Fibroblast of pulmonary artery (primary cell): ENCODE measurements at places on chromosomes 11 and 22.

DNA sequence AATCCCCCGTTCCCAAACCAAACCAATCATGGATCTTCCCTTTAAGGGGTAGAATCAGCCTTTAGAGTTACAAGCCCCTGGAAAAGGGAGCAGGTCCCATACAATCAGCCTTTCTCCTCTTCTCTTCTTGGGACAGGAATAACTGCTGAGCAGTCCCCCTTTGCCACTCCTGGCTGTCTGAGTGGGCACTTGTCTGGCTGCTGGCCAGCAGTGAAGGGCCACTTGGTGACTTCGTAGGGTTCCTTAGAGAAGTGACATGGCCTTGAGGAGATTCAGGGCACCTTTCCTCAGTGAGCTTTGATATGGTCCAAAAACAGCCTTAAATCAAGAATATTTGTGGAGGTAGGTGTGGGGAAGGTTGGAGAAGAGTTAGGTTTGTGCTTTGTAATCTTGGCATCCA lies 53.5 kb upstream of the HORMAD2 start:
- DNase-seq = no peak

DNA sequence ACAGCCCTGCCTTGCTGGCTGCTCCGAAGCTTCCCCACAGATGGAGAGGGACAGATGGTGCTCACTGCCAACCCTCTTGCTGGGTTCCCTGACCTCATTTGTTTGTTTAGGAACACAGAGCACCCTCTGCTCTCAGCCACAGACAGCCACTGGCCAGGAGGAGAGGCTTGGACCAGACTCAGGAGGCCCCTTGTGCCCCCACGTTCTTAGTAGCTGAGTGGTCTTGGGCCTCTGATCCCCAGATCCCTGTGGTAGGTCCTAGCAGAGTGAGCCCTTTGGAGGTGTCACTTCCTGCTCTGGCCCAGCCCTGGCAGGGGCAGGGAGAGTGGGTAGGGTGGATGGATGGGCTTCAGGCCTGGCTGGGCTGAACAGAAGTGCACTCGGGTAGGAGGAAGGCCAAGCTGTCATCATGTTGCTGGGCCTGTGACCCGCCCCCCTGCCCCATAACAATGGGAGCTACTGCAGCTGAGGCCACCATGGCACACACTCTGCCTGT lies 84.0 kb downstream of the DHCR7 start:
- no peak for DNase-seq

DNA sequence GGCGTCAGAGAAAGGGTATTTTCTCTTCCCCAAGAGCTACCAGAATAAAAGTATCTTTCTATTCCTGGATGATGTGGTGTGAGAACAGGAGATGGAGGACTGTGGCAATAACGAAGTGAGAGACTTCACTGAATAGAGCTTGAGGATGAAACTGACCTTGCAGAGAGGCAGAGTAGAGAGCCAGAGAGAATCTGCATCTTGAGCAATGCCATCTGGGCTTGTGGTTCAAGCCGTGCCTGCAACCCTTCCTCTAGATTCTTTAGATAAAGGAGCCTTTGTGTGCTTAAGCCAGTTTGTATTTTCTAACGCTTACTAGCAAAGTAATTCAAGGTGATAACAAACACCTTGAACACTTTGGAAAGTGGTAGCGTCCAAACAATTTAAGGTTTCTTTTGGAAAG lies 2.2 kb downstream of the ME3 start:
- DNase-seq = peak; percentile 56

GRCh38 chr11:69200331-69201065 lies 44.8 kb downstream of the SMIM38 start:
- no peak for DNase-seq

DNA sequence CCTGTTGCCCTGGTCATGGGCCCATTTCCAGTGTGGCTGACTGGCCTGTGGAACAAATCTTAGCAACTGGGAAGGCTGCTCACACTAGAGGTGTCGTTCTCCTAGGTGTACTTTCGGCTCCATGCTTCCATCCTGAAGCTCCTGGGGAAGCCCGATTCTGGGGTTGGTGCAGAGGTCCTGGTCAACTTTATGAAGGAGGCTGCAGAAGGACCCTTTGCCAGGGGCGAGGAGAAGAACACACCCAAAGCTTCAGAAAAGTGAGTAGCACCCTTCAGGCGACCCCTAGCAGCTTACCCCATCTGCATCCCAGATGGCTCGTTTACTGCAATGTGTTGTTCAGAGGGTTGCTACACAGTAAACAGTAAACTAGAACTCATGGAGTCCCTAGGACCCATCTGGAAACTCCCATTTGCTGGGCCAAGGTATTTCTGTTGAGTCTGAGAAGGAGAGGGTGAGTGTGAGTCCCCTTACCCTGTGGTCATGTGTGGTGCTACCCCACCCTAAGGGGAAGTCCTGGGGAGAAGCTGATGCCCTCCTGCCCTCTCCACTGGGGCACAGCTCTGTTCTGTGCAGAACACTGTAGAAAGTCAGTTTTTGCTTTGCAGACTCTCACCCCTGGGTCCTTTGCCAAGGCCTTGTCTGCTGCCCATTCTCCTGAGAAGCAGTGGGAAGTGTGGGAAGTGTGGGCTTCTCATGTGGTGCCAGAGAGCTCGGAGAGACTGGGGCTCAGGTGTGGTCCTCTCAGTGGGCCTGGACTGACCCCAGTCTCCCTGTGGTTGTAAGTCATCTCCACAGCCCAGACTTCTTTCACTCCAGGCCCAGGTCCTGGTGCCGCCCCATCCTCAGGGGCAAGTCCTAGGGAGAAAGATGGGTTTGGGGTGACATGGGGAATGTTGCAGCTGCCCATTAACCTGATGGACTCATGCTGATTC lies 85.0 kb downstream of the CABIN1 start:
- no peak for DNase-seq

- DNase-seq = no peak
These were observed 47.9 kb downstream of the AHNAK start for GRCh38 chr11:62498492-62499286.

- DNase-seq = no peak
These were observed 71.5 kb upstream of the BID start for GRCh38 chr22:17845790-17846189.

DNA sequence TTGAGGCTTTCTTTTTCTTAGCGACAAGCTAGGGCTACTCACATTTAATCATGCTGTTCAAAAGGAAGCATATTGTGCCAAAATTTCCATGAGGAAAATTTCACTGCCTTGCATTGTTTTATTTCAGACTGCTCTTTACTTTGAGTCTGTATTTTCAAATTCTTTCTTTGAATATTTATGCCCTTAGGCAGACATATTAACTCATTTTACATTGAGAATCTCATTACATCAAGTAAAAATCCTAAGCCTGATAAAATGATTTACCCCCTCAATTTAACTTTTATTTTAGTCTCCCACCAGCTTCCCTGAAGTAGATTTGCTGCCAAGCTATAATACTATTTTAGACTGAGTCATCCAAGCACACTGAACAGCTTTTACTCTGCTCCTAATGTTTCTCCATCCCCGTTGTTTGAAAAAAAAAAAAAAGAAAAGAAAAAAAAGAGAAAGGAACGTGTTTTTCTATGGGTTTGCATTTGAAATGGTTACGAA lies 189.3 kb upstream of the MTMR2 start:
- peak; percentile 75 for DNase-seq

- peak; percentile 85 for DNase-seq
These were observed 5.2 kb upstream of the RAB3IL1 start for GRCh38 chr11:61922539-61922938.

GRCh38 chr11:35810045-35810645 lies 133.7 kb upstream of the LDLRAD3 start:
- DNase-seq = no peak

- DNase-seq = no peak
These were observed 4.4 kb downstream of the TSPO start for GRCh38 chr22:43155789-43156188.

- peak; percentile 97 for DNase-seq
These were observed 55.3 kb upstream of the GCAT start for GRCh38 chr22:37752189-37753087.

DNA sequence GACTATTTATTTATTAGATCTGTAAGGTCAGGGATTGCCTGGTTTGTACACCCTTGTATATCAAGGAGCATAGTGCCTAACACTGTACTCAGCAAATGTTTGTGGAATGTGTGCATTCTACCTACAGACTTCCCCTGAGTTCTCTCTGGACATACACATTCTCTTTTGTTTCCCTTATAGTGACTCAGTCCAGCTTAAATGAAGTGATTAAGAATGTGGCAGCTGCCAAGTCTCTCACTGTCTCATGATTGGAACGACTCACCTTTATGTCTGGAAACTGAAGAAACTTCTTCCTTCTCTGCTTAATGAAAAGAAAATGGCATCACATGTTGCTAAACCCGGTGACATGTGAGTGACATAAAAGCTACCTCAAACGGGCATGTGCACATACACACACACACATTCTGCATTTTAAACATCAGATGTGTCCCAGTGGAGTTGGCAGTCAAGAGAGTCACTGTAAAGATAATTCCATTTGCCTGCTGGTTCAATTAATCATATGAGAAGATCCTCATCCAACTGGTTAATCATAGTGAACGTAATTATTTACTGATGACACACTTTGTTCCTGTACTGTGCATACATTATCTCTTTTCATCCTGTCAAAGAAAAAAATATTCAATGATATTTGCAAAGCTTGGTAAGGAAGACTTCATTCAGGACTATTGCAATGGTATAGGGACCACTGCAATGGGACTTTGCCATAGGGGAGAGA lies 42.8 kb downstream of the GLYAT start:
- no peak for DNase-seq

GRCh38 chr11:40095446-40095845 lies 1364.0 kb downstream of the LRRC4C start:
- no peak for DNase-seq

- DNase-seq = no peak
These were observed 21.9 kb downstream of the MAML2 start for GRCh38 chr11:96321091-96321490.

- peak; percentile 19 for DNase-seq
These were observed 457.2 kb upstream of the CADM1 start for GRCh38 chr11:115961159-115962003.

GRCh38 chr22:30453731-30454510 lies 17.9 kb downstream of the SEC14L3 start:
- peak; percentile 35 for DNase-seq

- DNase-seq = no peak
These were observed 583.5 kb upstream of the FAT3 start for GRCh38 chr11:91641153-91641552.

DNA sequence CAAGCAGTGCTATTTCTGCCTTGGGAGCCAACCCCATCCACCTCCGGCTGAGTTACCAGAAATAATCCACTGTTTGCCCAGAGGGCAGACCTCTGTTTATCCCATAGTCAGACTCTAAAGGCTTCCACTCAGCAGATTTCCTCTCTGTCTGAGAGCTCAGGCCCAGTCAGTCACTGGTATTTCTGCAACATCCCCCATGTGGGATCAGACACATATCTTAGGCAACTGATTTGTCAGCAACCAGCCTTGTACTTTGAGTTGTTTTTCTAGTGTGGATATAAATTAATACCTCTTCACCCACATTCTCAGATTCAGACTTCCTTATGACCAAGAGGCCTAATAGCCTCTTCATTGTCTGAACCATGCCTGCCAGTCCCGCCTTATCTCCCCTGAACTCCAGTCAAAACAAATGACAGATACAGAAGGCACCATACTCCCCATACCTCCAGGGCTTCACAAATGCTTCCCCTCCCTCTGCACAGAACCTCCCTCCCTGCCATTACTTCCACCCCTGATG lies 193.6 kb downstream of the FAM76B start:
- peak; percentile 23 for DNase-seq
